Activated CD4-positive, alpha-beta memory T cell treated with anti-CD3 and anti-CD28 coated beads, Interleukin-2, amount 10 ng/mL, durations not matched to agents 7 days and 5 days (primary cell): ENCODE measurements at places on chromosomes 2 and 18. TPM values are rescaled to one million over a fixed set of nuclear protein-coding genes. Genes with fewer than 3 reads are reported as not detected.

Gene TIA1
- total RNA-seq = 112 TPM

Gene UGT1A10
- not detected for total RNA-seq

DNA sequence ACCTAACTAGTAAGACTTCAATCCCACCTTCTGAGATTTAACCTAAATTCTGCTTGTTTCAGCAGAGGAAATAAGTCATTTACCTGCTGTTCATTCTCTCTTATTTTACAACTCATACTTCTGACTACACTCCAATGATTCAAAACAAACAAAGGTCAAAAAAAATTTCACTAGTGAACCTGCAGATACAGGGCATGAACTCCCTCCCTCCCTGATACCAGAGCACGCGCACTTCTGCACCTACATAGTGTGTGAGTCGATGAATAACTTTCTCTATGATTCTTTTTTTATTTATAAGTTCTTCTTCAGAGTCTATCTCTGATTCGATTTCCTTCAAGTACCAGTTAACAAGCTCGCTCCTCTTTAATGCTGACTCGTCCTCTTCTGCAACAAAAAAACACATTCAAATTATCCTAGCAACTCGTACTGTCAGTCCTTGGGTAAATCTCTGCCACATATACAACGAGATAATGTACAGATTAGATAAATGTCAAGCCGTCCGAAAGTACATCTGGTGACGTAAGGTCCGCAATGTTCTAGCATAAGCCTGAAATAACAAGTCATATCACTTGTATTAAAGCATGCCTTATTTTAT is 7.4 kb upstream of the LCT start:
- DNase-seq = no peak

GRCh38 chr2:162828545-162828944 is 10.0 kb downstream of the KCNH7 start:
- no peak for DNase-seq

DNA sequence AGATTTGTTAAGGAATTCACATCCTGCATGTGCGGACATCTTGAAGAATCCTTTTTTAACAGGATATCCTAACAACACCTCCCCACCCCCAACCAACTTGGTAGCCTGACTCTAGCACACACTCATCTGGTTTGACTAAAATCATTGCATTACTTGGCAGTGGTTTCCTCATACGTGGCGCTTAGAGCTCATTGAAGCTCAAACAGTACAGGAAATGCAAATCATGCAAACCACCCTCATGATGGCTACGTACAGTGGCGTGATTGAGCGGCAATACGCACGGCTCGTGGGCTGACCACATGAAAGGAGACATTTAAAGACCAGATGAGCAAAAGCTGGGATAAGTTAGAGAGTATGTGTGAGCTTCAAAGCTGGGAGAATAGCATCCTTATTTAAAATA is 336.2 kb downstream of the ZEB2 start:
- peak; percentile 82 for DNase-seq
